ENCODE measurements at places on chromosomes 3 and 15. TPM values are rescaled to one million over a fixed set of nuclear protein-coding genes. Genes with fewer than 3 reads are reported as not detected.

DNA sequence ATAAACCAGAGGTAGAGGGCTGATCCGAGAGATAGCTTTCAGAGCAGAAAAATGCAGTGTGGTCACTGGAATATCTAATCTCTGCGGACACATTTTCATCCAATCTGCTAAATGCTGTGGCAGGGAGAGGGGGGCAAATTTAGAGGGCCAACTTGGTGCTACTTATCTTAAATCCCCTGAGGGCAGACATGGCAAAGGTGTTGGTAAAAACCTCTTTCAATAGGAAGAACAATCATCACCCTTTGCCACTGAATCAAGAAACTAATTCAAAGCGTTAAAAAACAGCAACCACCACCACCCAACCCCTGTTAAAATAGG is 152.9 kb downstream of the MECOM start:
- no peak for DNase-seq
- H3K27ac ChIP-seq, result no peak overlapping the region
- no peaks in the 10 kb centered on the region for H3K27me3 ChIP-seq
- H3K4me3 ChIP-seq, result no peak overlapping the region
- H3K4me1 ChIP-seq, result peaks cover 11% of the 10 kb centered on the region

- H3K27me3 ChIP-seq, result no peaks in the 10 kb centered on the region
- H3K36me3 ChIP-seq, result peaks cover 12% of the 10 kb centered on the region
- peaks cover 42% of the 10 kb centered on the region for H3K4me1 ChIP-seq
- DNase-seq, result no peak
Observed at GRCh38 chr3:12483872-12484197, 445 bp upstream of the TSEN2 start.

DNA sequence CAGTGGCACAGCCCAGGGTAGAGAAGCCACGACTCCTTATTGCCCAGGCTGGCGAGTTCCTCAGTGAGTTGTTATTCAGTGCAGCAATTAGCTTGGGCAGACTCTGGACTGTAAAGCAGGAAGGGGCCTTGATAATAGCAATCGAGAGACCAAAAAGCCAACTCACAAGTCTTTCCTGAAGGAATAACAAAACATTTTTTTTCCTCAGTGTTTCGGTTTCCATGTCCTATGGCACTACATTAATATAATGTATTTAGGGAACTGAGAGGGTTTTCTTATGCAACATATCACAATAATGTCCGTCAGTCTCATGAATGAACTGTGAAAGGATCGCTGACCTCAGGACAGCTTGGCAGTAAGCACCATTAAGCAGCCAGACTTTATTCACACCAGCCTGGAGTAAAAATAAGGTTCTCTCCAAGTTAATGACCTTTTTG is 248.9 kb upstream of the TBL1XR1 start:
- peaks cover 18% of the 10 kb centered on the region for H3K4me1 ChIP-seq
- no peak overlapping the region for H3K27ac ChIP-seq
- no peaks in the 10 kb centered on the region for H3K27me3 ChIP-seq

DNA sequence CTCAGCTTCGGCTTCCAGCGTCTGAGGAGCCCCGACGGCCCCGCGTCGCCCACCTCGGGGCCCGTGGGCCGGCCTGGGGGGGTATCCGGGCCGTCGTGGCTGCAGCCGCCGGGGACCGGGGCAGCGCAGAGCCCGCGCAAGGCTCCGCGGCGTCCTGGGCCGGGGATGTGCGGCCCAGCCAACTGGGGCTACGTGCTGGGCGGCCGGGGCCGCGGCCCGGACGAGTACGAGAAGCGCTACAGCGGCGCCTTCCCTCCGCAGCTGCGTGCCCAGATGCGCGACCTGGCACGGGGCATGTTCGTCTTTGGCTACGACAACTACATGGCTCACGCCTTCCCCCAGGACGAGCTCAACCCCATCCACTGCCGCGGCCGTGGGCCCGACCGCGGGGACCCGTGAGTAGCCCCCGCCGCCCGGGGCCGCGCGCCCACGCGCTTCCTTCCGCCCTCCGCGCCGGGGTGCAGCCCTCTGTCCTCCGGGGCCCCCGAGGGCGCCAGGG is 462 bp downstream of the EDEM1 start:
- peaks cover 45% of the 10 kb centered on the region for H3K36me3 ChIP-seq
- H3K27me3 ChIP-seq, result no peaks in the 10 kb centered on the region
- peaks cover 30% of the 10 kb centered on the region for H3K4me1 ChIP-seq
- DNase-seq, result peak; percentile 72
- H3K27ac ChIP-seq, result peak overlapping the region; percentile 99

DNA sequence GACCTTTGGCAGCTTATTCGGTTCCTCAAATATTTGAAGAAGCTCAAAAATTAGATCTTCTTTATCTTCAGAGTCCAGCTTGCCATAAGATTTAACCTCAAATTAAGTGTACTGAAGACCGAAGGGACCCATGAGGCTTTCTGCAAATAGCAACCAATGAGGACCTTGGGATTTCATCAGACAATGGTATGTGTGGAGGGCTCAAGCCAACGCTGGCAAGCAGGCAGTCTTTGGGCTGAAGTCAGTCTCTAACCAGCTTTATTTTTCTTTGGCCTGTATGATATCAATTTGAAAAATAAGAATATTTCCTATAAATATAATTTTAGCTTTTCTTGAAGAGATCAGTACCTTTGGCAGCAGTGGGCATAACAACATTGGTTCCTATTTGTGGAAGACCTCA is 692.7 kb downstream of the MCTP2 start:
- no peaks in the 10 kb centered on the region for H3K36me3 ChIP-seq
- no peak for DNase-seq
- H3K27me3 ChIP-seq, result no peaks in the 10 kb centered on the region
- no peak overlapping the region for H3K27ac ChIP-seq

DNA sequence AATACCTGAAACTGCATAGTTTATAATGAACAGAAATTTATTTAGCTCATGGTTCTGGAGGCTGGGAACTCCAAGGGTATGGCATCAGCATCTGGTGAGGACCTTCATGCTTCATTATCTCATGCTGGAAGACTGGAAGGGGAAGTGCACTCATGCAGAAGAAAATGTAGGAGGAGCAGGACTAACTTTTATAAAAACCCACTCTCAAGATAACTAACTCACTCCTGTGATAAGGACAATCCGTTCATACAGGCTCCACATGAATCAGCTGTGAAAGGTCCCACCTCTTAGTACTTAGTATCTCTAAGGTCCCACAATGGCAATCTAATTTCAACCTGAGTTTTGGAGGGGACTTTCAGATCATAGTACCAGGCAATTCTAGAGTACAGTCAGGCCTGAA is 33.6 kb upstream of the APH1B start:
- no peak overlapping the region for H3K4me3 ChIP-seq
- H3K27me3 ChIP-seq, result no peaks in the 10 kb centered on the region
- peak overlapping the region; percentile 47 for H3K27ac ChIP-seq

DNA sequence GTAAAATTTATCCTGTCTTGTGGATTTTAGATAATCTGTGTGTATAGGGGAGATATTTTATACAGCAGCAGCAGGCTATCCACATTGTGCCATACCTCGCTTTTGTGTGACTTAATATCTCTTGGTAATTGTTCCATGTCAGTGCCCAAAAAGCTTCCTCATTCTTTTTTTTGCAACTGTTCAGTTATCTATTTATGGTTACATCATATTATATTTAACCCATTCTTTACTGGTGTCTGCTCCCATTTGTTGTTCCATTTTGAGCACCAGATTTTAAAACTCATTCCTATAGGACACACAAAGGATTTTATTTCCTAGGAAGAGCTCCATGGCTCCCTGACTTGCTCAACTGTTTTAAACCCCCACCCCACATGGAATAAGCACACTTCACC is 86.3 kb upstream of the RASGRP1 start:
- H3K36me3 ChIP-seq, result peaks cover 3% of the 10 kb centered on the region
- no peak for DNase-seq
- peaks cover 80% of the 10 kb centered on the region for H3K4me1 ChIP-seq
- peak overlapping the region; percentile 64 for H3K4me3 ChIP-seq
- H3K27me3 ChIP-seq, result no peaks in the 10 kb centered on the region

- no peaks in the 10 kb centered on the region for H3K36me3 ChIP-seq
- H3K4me1 ChIP-seq, result no peaks in the 10 kb centered on the region
- no peak overlapping the region for H3K27ac ChIP-seq
- no peak for DNase-seq
- H3K4me3 ChIP-seq, result no peak overlapping the region
- no peaks in the 10 kb centered on the region for H3K27me3 ChIP-seq
Observed at GRCh38 chr15:27767918-27768640, 331.0 kb downstream of the OCA2 start.

GRCh38 chr3:124699686-124700396 is 30.4 kb upstream of the UMPS start:
- no peaks in the 10 kb centered on the region for H3K4me1 ChIP-seq
- H3K36me3 ChIP-seq, result no peaks in the 10 kb centered on the region
- peaks cover 11% of the 10 kb centered on the region for H3K27me3 ChIP-seq

DNA sequence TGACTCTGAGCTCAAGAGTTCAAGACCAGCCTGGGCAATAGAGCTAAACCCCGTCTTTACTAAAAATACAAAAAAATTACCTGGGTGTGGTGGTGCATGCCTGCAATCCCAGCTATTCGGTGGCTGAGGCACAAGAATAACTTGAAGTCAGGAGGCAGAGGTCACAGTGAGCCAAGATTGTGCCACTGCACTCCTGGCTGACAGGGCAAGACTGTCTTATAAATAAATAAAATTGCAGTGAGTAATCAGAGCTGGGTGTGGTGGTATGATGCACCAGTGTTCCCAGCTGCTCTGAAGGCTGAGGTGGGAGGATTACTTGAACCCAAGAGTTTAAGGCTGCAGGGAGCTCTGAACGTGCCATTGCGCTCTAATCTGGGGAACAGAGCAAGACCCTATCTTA is 55.9 kb upstream of the GCNT3 start:
- no peak overlapping the region for H3K27ac ChIP-seq
- H3K27me3 ChIP-seq, result peaks cover 2% of the 10 kb centered on the region
- no peaks in the 10 kb centered on the region for H3K36me3 ChIP-seq

- H3K27me3 ChIP-seq, result no peaks in the 10 kb centered on the region
- H3K4me1 ChIP-seq, result peaks cover 83% of the 10 kb centered on the region
- peak overlapping the region; percentile 65 for H3K27ac ChIP-seq
- H3K36me3 ChIP-seq, result peaks cover 3% of the 10 kb centered on the region
- no peak overlapping the region for H3K4me3 ChIP-seq
Observed at GRCh38 chr3:143166376-143166775, 46.8 kb downstream of the CHST2 start.

DNA sequence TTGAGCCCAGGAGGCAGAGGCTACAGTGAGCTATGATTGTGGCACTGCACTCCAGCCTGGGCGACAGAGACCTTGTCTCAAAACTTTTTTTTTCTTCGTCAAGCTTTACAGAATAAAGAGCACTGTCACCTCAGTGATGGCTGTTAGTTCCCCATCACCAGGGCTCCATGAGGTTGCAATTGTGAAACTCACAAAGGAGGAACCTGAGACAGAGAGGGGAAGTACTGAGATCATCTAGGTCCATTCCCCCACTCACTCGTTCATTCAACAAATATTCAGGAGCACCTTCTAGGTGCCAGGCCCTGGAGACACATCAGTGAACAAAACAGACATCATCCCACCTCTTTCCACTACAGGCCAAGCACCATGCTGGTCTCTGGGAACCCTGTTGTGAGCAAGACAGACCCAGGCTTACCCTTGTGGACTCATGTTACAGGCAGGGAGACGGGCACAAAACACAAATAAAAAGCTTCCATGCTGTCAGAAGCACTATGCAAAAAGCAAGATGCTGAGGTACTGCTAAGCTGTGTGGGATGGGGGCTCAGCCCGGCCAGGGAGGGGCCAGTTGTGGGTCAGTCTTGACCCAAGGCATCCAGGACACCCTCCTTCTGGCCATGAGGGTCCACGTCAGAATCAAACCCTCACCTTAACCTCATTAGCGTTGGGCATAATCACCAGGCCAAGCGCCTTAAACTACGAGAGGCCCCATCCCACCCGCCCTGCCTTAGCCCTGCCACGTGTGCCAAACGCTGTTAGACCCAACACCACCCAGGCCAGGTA is 2.1 kb upstream of the RHO start:
- H3K27me3 ChIP-seq, result no peaks in the 10 kb centered on the region
- DNase-seq, result no peak
- H3K4me1 ChIP-seq, result no peaks in the 10 kb centered on the region
- no peaks in the 10 kb centered on the region for H3K36me3 ChIP-seq

DNA sequence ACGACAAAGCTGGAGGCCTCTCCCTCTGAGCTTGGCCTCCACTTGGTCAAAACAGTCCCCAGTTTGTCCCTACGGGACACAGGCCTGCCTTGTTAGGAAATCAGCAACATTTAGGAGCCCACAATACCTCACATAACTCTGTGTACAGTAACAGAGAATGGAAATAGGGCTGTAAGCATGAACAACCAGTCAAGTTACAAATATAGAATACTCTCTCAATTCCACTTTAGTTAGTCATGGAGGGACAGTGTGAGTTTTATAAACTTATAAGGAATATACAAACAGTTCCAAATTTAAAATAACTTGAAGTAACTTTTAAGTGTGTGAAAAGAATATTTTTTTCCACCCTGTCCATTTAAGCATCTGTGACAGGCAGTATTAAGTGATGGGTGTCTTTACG is 129.4 kb downstream of the PGPEP1L start:
- H3K4me3 ChIP-seq, result no peak overlapping the region
- H3K4me1 ChIP-seq, result peaks cover 28% of the 10 kb centered on the region
- DNase-seq, result no peak

GRCh38 chr3:57120040-57120439 is 45.1 kb downstream of the IL17RD start:
- no peak overlapping the region for H3K27ac ChIP-seq
- H3K4me1 ChIP-seq, result no peaks in the 10 kb centered on the region
- no peaks in the 10 kb centered on the region for H3K36me3 ChIP-seq
- peaks cover 1% of the 10 kb centered on the region for H3K27me3 ChIP-seq
- H3K4me3 ChIP-seq, result no peak overlapping the region

DNA sequence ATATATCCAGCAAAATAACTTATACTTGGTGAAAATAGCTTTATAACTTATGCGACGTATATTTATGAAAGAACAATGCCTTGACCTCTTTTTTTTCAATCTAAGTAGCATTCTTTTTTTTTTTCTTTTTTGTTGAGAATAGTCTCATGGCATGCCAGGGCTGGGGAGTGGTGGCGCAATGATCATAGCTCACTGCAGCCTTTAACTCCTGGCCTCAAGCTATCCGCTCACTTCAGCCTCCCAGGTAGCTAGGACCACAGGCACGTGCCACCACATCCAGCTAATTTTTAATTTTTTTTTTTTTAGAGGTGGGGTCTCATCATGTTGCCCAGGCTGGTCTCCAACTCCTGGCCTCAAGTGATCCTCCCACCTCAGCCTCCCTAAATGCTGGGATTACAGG is 43.5 kb downstream of the RAB8B start:
- peaks cover 40% of the 10 kb centered on the region for H3K36me3 ChIP-seq
- H3K27me3 ChIP-seq, result no peaks in the 10 kb centered on the region
- H3K4me1 ChIP-seq, result peaks cover 80% of the 10 kb centered on the region
- no peak overlapping the region for H3K27ac ChIP-seq

Gene POPDC2
- total RNA-seq, result 1.4 TPM

Gene PPP2R3A
- total RNA-seq, result 0.18 TPM

Gene DTX3L
- 52.0 TPM for total RNA-seq

Gene ABI3BP
- total RNA-seq, result not detected

Gene SYNPR
- total RNA-seq, result not detected

Gene CACNA2D2
- 1.5 TPM for total RNA-seq
